Activated CD4-positive, CD25-positive, alpha-beta regulatory T cell (primary cell): ENCODE measurements at places on chromosomes 6 and 20.

DNA sequence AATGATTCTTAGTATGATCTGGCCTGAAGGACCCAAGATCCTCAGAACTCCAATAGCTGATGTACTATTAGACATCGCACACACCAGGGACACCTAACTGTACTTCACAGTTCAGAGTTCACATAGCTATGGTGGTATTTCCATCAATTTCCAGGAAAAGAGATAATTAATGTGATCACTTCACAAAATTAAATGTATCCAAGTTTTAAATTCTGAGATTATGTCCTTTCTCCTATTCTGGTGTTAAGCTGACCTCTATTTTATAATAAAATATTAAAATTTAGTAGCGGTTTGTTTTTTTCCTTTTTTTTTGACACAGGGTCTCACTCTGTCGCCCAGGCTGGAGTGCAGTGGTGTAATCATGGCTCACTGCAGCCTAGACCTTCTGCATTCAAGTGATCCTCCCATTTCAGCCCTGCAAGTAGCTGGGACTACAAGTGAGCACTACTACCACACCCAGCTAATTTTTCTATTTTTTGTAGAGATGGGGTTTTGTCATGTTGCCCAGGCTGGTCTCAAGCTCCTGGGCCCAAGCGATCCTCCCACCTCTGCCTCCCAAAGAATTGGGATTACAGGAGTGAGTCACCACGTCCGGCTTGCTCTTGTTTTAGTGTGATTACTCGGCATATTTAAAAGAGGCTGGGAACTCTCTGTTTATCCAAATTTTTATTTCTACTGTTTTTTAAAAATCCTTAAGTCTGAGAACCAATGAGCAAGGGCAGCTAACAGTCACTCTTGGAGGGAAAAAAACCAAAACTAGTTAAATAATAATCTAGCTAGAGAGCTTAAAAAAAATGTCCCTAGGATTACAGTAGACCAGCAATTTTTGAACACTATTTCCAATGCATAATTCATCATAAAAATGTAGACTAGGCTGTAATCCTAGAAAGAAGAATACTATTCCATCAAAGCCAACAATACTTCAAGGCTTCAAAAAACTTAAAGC lies 16.0 kb downstream of the KIF13A start:
- DNase-seq: no peak

GRCh38 chr6:14281811-14282660 lies 164.5 kb downstream of the CD83 start:
- no peak for DNase-seq

DNA sequence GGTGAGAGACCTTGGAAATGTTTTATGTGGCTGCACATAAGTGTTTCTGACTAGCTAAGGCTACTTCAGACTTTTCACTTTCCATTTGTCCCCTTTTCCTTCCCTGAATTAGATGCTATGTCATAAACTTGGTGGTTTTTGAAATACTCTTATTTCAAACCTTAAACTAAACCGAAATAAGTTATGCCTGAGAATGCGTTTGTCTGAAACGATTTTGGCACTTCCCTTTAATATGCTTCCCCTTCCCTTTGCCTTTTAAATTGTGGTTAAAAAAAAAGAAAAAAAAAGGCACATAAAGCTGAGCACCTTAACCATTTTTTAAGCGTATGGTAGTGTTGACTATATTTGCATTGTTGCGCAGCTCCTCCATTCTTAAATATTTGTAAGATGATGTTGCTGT lies 14.3 kb downstream of the ZNF451 start:
- no peak for DNase-seq

- no peak for DNase-seq
These were observed 68.5 kb upstream of the PTGIS start for GRCh38 chr20:49636447-49636846.

DNA sequence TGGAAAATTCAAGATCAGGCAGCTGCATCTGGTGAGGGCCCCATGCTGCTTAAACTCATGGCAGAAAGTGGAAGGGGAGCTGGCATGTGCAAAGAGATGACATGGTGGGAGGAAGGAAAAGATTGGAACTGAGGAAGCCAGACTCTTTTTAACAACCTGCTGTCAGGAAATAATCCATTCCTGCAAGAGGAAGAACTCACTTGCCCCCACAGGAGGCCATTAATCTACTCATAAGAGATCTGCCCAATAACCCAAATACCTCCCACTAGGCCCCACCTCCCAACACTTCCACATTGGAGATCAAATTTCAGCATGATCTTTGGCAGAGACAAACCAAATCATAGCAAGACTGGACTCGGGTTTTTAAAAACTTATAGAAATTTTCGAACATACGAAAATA lies 200.5 kb upstream of the KCNQ5 start:
- DNase-seq: no peak

- no peak for DNase-seq
These were observed 176.1 kb upstream of the HDDC2 start for GRCh38 chr6:125477844-125478243.
